GM23338 (cell line): ENCODE measurements at places on chromosomes 3 and 15. TPM values are rescaled to one million over a fixed set of nuclear protein-coding genes. Genes with fewer than 3 reads are reported as not detected.

Gene PCSK6
- total RNA-seq = 6.7 and 7.8 TPM in 2 replicates

Gene MYRIP
- 1.8 and 1.9 TPM in 2 replicates for total RNA-seq

Gene TMIE
- 0.16 and 1.2 TPM in 2 replicates for total RNA-seq

Gene VEPH1
- total RNA-seq = 31.8 and 33.8 TPM in 2 replicates

Gene FBN1
- 3.5 and 3.8 TPM in 2 replicates for total RNA-seq

Gene ONECUT1
- 4.2 and 9.4 TPM in 2 replicates for total RNA-seq

Gene GCNT3
- total RNA-seq = not detected in 2 replicates

Gene CCR2
- not detected in 2 replicates for total RNA-seq

Gene ZFYVE19
- 22.7 and 23.5 TPM in 2 replicates for total RNA-seq

Gene TMEM108
- total RNA-seq = 7.4 and 7.9 TPM in 2 replicates

Gene SCG5
- 48.1 and 49.2 TPM in 2 replicates for total RNA-seq

Gene FAM81A
- total RNA-seq = 1.7 and 4.1 TPM in 2 replicates

Gene ACP3
- total RNA-seq = 3.5 and 5.4 TPM in 2 replicates

Gene GPR156
- 2.5 and 4.7 TPM in 2 replicates for total RNA-seq
